ENCODE measurements at places on chromosomes 16 and 17.
A peak's percentile ranks its signal among the peaks of the same experiment; 100 is the strongest.

DNA sequence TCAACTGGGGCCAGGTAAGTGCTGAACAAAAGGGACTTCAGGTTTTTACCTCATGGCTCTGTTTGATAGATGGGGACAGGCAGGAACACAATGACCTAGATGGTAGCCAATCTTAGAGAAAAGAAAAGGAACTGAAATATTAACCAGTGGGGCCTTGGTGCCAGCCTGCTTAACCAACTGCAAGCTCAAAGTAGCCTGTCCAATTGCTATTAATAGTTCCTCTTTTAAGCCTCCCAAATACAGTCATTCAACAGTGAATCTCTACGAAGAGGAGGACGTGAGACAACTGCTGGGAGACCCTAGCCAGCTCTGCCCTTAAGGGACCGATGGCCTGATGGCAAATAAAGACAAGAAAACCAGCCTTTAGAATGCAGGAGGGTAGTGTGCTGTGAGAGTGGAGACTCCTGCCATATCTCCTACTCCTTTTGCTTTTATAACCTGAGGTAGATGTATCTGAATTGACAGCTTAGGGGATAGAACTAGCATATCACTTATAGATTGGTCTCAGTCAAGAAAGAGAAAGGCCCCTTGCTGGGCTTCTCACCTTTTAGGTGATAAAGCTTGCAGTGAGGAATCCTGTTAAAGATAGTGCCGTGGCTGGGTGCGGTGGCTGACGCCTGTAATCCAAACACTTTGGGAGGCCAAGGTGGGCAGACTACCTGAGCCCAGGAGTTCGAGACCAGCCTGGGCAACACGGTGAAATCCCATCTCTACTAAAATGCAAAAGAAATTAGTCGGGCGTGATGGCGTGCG lies 28.3 kb downstream of the ARSG start:
- DNase-seq = no peak

DNA sequence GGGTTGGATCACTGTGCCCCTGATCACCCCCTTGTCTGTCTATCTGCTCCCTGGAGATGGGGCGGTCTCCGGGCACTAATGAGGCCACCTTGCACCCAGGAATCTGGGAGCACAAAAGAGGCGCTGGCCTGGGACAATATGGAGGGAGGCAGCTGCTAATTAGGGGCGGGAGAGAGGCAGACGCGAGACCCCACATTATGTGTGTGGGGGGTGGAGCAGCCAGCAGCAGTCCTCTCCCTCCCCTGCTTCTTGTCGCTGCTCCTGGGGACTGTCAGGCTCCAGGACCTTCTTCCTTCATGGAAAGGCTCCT lies 324 bp upstream of the HCRT start:
- no peak for DNase-seq

DNA sequence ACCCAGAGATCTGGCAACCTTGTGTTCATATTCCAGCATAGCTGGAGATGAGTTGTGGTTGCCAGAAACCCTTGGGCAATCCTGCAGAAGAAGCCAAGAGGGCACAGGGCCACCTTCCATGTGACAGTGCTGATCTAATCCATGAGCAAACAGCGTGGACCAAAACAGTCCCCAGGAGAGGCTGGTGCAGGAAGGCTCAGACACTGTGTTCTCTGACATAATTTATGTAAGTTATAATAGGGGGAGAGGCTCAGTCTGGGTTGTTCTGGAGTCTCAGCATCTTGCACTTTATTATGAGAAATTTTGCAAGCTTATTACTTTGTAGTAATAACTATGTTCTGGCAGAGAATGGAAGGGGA lies 273.9 kb downstream of the HAPSTR1 start:
- DNase-seq = no peak

GRCh38 chr16:23651943-23652468 lies 10.7 kb downstream of the DCTN5 start:
- DNase-seq = no peak

- no peak for DNase-seq
Observed at GRCh38 chr16:72255786-72256185, 83.8 kb upstream of the PMFBP1 start.

- DNase-seq = no peak
Observed at GRCh38 chr16:83887080-83887479, 11.8 kb upstream of the MLYCD start.

DNA sequence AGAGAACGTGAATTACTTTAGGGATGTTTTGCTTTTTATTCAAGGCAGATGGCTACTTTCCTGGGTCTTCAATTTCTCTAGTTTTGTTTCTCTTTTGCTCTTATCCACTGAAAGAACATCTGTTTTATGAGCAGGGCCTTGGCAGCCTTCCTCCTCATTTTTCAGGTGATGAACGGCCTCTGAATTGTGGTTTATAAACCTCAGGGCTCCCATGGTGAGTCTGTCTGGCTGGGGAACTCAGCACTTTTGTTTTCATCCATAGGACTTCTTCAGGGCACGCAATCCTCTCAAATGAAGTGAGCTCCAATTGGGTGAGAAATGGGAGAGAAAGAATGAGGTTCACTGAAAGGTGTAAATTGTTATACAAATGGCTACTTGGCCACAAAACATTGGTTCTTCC lies 186.4 kb upstream of the ERCC4 start:
- DNase-seq = no peak

GRCh38 chr16:54241525-54241924 lies 45.1 kb downstream of the IRX3 start:
- DNase-seq = no peak

GRCh38 chr17:39775031-39775430 lies 37.3 kb downstream of the GRB7 start:
- DNase-seq = no peak

GRCh38 chr17:7686222-7687071 lies 843 bp downstream of the TP53 start:
- no peak for DNase-seq

DNA sequence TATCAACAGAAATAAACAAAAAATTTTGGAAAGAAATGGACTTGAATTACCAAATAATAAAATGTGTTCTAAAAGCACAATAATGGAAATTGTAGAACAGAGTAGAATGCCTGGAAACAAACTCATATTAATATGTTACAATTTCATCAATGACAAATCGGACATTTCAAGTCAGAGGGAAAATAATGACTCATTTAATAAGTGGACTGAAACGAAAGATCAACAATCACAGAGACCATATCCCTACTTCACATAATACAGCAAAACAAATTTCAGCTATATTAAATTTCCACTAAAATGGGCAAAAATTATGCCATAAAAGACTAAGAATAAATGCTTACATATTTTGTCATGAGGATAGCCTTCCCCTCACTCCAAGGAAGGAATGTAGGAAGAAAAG lies 25.7 kb downstream of the CDYL2 start:
- no peak for DNase-seq

- DNase-seq = no peak
Observed at GRCh38 chr17:37710344-37710886, 34.4 kb downstream of the HNF1B start.

DNA sequence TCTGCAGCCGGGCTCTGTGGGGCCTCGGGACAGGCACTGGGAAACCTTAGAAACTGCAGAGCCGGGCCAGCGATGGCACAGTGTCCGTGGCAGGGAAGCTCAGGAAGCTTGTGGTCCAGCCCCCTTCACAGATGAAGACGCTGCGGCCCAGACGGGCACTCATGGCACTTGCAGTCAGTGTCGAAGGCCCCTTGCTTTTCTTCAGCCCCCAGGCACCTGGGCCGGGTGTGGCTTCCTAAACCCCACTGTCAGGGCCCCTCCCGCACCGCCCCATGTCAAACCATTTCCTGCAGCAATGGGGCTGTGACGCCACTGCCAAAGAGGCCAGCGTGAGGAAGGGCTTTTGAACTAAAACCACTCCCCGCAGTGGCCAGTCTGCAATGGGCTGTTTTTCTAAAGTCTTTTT lies 164.0 kb downstream of the LAT start:
- DNase-seq = no peak

DNA sequence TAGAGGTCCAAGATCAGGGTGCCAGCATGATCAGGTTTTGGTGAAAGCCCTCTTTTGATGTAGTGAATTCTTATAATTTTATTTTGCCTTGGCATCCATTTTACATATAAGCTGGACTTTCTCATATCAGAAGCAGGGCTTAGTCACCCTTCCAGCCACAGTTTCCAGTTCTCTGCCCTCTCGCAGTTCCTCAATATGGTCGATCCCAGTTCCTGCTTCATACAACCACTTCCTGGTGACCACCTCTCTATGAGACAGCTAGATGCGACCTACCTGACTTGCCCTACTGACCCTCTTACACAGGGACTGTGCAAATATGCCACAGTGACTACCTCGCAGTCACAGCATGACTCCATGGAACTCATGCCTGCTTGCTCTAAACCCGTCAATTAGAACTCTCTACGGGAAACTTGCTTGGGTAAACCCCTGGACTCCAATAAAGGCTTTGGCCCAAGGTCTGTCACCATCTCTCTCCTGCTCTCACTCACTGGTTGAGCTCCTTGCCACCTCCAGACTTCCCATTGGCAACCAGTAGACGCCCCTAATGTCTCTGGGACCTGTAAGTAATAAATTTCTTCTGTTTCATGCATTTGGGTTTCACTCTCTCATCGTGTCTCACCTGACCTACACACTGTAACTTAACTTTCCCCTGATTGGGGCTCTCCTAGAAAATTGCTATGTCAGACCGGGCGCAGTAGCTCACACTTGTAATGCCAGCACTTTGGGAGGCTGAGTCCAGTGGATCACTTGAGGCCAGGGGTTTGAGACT lies 21.4 kb downstream of the CD300LG start:
- no peak for DNase-seq

- DNase-seq = no peak
Observed at GRCh38 chr17:41773731-41774193, 12.7 kb downstream of the JUP start.

DNA sequence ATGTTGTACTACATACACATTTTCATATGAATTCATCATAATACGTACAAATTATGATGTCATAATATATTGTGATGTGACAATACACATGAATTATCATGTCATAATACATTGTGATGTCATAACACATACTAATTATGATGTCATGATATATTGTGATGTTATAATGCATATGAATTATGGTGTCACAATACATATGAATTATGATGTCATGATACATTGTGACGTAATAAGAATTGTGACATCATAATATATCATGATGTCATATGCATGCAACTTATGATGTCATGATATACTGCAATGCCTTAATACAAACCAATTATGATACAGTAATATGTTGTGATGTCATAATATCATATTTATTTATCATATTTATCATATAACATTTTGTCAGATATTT lies 2074.3 kb downstream of the TP53TG3F start:
- no peak for DNase-seq

DNA sequence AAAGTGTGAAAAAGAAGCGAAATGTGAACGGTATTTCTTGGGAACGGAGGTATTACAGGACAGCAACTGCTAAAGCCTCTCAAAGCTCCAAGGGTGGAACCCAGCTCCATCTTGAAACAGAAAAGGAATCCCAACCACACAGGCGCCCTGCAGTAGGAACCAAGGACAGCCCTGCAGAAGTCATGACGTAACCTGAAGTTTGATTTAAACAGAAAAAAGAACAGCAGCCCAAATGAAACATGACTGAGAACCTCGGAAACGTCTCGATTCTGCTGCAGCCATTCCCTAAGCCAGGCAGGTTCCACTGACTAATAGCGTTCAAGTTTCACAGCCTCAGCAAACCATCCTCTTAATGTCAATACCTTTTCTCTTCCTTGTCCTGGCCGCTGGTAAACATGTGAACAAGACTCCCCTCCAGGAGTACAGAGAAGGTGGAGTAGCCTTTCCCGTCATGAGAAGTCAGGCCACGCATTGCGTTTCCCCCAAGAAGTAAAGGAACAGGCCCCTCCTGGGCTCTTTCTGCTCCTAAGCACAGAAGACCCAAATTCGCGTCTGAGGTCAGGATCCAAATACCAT lies 20.1 kb downstream of the SIAH1 start:
- no peak for DNase-seq

DNA sequence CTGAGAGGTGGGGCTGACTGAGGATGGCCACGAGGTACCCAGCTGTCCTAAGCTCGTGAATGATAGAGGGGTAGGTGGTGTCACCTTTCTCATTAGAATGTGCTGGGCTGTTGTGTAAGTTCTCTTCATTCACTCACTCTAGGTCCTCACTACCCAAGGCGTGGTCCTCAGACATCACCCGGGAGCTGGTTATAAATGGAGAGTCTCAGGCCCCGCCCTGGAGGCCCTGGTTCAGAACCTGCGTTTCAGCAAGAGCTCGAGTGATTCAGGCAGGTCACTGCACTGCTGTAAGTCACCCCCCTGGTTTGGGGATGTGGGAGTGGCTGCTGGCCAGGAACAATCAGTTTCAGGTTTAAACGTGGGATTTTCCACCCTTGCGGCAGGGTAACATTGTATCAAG lies 139.8 kb downstream of the FOXL1 start:
- DNase-seq = no peak

- DNase-seq = no peak
Observed at GRCh38 chr16:73122604-73123391, 74.9 kb upstream of the ZFHX3 start.

- DNase-seq = no peak
Observed at GRCh38 chr16:65751622-65752521, 614.6 kb upstream of the CDH5 start.

DNA sequence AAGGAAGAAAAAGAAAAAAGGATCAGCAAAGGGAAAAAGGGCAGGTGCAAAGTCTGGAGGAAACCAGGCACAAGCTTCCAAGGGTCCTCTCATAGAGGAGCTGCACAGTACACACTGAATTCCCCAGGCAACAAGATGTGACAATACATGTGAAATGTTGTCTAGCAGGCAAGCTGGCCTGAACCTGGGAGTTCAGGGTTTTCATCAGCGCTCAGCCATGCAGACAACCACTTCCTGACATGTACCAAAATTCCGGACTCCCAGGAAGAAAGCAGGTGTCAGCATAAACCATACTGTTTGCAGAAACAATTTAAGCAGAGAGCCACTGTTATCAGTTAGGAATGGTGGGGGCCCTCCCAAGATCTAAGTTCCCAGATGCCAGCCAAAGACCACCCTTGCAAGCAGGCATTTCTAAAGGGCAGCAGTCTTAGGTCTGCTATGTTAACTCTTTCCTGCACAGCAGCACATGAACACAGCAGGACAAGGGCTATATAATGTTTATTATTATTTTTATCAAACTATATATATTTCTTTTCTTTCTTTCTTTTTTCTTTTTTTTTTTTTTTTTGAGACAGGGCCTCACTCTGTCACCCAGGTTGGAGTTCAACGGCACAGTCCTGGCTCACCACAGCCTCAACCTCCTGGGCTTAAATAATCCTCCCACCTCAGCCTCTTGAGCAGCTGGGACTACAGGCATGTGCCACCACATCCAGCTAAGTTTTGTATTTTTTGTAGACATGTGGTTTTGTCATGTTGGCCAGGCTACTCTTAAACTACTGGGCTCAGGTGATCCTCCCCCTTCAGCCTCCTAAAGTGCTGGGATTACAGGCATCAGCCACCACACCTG lies 10.1 kb downstream of the TK2 start:
- peak; percentile 71 for DNase-seq

All from non-pigmented ciliary epithelial cell (primary cell).